ENCODE measurements at places on chromosomes 3 and 15.

GRCh38 chr3:48406443-48407431, 23.1 kb downstream of the PLXNB1 start:
- peak; percentile 1 for DNase-seq

DNA sequence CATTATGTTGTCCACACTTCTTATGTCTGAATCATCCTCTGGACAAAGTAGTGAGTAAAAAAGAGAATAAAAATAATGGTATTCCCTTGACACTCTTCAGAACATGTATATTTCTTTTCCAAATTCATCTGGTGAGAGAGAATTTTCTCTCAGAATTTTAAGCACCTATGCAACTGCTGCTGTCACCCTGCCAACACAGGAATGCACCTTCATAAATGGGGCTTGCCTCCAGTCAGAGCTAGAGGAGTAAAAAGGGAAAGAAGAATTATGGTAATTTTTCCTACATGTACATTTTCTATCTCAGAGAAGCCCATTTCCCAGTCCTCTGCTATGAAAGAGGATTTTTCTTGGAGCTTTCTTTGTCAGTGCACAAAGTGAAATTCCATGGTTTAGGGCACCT, 92.2 kb upstream of the ALCAM start:
- no peak for DNase-seq

DNA sequence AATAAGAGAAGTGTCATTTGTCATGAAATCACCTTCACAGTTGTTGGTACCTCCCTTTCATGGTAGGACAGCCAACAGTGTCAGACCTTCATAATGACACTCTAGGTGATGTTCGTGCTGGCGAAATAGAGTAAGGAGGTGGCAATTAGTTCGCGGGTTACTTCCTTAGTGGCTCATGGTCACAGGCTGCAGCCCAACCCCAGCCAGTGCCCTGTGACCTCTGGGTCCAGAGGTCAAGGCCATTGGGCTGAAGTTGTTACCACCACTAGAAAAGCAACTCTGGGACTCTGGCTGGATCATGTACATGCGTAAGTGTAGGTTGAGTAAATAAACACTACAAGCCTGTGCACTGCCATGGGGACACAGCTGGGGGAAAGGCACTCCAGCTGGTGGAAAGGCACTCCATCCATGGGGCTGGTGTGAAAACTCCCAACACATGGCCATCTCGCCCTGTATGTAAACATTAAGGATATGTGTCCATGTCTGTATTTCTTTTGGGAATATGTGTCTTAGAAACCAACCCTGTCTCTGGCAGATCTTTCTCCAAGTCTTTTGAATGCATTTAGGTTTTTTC, 106.7 kb downstream of the RYK start:
- DNase-seq: no peak

DNA sequence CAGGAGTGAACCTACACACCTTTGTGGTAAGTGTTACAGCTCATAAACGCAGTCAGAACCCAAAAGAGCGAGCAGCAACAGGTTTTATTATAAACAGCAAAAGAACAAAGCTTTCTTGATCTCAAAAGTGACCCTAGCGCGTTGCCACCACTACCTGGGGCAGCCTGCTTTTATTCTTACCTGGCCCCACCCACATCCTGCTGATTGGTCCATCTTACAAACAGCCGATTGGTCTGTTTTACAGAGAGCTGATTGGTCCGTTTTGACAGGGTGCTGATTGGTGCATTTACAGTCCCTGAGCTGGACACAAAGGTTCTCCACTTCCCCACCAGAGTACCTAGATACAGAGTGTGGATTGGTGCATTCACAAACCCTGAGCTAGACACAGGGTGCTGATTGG, 143.1 kb downstream of the ARRDC4 start:
- DNase-seq: no peak

- no peak for DNase-seq
Observed at GRCh38 chr15:85763673-85764633, 30.8 kb downstream of the KLHL25 start.

DNA sequence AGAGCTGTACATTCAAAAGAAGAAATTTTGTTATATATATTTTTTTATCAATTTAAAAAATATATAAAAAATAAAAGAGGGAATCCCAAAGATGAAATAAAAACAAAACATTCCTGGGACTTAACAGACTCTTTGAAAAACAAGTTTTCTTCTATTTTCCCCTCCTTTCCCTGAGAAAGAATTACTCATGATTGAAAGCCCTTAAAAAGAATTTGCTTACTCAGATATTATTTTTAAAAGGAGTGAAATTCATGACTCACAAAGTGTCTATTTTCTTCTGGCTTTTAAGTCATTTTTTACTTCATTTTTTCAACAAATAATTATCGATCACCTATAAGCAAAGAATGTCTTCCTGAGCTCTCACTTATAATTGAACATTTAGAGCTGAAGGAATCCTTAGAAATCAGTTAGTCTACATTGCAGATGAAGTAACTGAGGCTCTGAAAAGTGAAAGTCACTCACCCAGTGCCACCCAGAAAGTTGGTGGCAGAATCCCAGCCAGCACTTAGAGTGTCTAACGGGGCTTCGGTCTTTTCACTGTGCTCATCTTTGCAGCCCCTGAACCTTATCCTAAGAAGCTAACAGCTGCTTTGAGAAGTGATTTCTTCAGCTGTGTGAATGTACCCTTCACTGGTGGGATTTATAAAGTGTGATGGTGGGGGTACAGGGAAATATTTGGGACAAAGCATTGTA, 42.5 kb upstream of the NUDT16 start:
- no peak for DNase-seq

- DNase-seq: no peak
Observed at GRCh38 chr15:31901501-31901900, 128.8 kb upstream of the CHRNA7 start.

DNA sequence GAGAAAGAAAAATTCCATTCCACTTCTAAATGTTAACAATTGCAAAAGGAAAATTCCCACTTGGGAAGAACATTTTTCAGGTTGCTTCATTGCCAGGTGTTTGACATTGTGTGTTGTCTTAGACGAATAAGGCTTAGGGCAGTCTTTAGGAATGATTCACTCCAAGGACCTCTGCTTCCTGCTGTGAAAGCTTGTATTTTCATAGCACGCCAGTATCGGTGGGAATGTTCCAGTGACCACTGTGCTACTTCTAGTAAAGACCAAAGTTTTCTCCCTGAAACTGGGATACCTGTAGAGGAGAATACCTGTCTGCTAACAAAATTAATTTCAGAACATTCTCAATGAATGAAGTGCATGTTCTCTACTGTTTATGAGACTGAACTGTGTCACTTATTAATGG, 64.1 kb downstream of the CDIN1 start:
- DNase-seq: no peak

GRCh38 chr3:132805071-132805470, 82.9 kb upstream of the NPHP3 start:
- no peak for DNase-seq

- DNase-seq: no peak
Observed at GRCh38 chr15:38391191-38391590, 62.7 kb upstream of the FAM98B start.

GRCh38 chr15:41940441-41940857, 31.9 kb downstream of the EHD4 start:
- peak; percentile 67 for DNase-seq

DNA sequence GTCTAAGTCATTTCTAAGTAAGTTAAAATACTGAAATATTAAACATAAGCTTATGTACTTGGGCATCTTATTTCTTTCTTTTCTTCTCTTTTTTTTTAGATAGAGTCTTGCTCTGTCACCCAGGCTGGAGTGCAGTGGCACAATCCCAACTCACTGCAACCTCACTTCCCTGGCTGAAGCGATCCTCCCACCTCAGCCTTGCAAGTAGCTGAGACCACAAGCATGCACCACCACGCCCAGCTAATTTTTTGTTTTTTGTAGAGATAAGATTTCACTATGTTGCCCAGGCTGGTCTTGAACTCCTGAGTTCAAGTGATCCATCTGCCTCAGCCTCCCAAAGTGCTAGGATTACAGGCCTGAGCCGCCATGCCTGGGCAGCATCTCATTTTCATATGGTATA, 16.0 kb upstream of the ZNF710 start:
- DNase-seq: no peak

DNA sequence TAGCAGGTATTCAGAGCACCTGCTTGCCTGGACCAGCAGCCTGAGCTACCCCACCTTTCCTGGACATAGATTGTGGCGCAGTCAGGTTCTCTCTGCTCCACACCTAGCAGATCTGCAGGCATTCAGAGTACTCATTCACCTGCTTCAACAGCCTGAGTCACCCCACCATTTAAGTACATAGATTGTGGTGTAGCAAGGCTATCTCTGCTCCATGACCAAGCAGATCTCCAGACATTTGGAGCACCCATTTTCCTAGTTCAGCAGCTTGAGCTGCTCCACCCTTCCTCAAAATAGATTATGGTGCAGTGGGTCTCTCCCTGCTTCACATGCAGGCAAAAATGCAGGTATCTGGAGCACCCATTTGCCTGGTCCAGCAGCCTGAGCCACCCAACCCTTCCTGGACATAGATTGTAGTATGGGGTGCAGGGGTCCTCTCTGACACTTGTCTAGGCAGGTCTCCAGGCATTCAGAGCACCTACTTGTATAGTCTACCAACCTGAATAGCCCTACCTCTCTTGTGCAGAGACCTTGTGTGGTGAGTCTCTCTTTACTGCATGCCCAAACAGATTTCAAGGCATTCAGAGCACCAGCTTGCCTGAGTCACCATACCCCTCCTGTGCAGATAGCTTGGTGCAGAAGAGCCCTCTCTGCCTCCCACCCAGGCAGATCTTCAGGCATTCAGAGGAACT, 466.0 kb upstream of the THBS1 start:
- no peak for DNase-seq

GRCh38 chr3:55146216-55146615, 218.4 kb upstream of the LRTM1 start:
- DNase-seq: no peak

GRCh38 chr3:46463868-46464241, 850 bp downstream of the LTF start:
- DNase-seq: no peak

DNA sequence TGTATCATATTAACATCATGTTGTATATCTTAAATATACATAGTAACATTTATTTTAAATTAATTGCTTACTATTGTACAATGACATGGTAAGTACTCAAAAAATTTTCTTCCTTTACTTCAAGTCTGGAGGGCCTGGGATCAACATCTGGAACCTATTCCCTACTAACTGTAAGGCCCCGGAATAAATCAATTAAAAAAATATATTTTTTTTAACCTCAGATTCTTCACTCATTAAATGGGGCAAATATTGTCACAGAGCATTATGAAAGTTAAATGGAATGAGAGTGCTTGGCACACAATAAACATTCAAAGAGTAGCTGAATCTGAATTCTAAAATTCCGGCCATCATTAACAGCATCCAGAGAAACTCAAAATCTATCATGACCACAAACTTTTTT, 16.5 kb downstream of the GSK3B start:
- no peak for DNase-seq

- DNase-seq: no peak
Observed at GRCh38 chr3:194941956-194942511, 256.4 kb downstream of the FAM43A start.

DNA sequence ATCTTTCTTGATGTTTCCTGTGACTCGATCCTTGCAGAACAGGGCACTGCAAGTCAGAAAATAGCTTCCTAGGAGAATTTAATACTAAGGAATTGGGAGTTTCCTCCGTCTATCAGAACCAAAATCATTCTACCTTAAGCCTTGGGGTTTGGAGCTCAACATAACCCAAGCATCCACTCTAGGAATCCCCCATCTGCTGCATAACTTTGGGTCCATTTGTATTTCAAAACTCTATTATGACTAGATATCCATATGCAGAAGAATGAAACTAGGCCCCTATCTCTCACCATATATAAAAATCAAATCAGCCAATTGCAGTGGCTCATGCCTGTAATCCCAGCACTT, 61.7 kb upstream of the AKAP13 start:
- no peak for DNase-seq

GRCh38 chr3:55458181-55458790, 28.8 kb downstream of the WNT5A start:
- no peak for DNase-seq

DNA sequence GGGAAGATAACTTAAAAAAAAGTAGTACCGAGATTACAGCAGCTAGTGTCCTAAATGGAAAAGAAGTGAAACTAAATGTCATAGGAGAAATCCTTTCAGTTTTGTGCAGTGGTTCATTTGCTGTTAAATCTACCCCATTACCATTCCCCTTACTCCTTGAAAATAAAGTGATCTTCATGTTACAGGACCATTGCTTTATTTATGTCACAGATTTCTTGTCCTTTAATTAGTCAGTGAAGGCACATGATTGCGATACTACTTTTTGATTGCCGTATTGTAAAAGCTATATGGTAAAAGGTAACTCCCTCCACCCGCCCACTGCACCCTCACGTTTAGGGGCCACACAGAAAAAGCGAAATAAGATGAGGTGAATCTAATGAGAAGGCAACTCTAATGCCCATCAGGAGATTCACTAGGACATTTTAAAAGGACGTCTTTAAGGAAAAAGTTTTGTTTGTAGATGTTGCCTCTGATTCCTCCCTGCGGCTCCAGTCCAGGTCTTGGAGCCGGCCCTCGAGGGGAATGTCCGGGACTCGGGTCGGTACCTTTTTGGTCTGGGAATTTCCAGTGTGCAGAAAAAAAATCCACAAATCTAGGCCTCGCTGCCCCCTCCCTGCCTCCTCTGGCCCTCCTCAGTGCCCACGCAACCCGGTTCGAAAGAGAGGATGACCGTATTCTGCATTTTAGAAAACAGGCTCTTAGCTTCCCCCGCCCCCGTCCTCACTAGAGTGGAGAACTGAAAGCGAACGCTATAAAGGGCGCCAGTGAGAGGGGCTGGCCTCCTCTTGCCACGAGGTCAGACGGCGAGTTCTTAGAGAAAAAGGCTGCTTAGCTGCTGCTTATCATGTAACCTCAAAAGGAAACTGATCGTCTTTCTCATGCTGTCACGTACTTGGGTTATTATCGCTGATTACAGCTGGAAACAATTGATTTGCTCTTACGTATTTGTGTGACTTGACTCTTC, 21.8 kb upstream of the NFKBIZ start:
- DNase-seq: peak; percentile 90

DNA sequence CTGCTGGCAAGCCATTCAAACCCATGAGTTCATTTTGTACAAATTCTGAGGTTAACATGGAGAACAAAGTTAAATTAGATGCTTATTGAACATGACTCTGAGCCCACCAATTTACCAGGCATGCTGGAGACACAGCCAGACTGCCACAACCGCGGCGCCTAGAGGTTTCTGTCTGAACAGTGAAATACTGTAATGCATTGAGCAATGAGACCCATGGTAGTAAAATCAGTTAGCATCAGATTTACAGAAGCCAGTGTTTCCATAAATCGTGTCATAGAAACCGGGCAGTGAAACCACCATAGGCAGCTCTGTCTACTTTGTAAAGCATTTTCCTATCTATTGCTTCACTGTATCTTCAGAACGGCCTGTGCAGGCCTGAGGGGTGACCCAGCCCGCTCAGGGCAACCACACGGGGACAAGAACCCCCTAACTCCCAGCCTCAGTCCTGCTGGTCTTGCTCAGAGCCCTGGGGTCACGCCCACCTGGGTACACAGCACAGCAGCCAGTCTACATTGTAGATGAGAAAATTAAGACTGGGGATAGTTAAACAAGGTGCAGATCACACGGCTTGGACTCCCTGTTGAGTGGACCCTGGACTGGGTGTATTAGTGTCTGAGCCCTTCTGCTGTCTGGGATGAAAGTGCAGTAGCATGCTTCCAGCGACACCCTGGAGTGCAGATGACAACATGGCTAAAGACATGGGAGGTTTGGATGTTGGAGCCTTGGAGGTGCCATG, 44.2 kb downstream of the MGLL start:
- no peak for DNase-seq
